Temporal lobe (tissue), 4 donors: ENCODE measurements at places on chromosomes 12 and 14. TPM values are rescaled to one million over a fixed set of nuclear protein-coding genes. Genes with fewer than 3 reads are reported as not detected.

Gene CCDC177
- 4.2 TPM for total RNA-seq

Gene VDR
- total RNA-seq, result not detected

Gene TC2N
- 4.4 TPM for total RNA-seq

Gene PSMD9
- total RNA-seq, result 11.8 TPM

Gene TAS2R13
- 5.2 TPM for total RNA-seq
